Sigmoid colon (tissue), 7 donors: ENCODE measurements at places on chromosomes 5 and 9. TPM values are rescaled to one million over a fixed set of nuclear protein-coding genes. Genes with fewer than 3 reads are reported as not detected.

DNA sequence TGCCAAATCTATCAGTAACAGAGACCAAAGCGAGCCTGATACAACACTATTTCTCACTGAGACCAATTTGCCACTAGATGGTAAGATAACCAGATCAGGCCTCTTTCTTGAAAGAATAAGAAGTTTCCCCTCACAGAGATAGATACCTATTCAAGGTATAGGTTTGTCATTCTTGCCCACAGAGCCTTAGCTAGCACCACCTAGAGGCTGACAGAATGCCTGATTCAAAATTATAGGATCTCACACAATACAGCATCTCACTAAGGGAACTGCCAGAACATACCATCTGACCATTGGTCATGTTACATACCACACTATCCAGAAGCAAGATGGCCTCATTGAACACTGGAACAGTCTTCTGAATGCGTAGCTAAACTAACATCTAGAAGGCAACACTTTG, 166.6 kb upstream of the HCN1 start:
- H3K4me1 ChIP-seq, result no peaks in the 10 kb centered on the region
- H3K27ac ChIP-seq, result no peak overlapping the region

GRCh38 chr9:24817756-24818155, 272.1 kb upstream of the IZUMO3 start:
- H3K36me3 ChIP-seq, result no peaks in the 10 kb centered on the region
- no peak for DNase-seq
- H3K27me3 ChIP-seq, result no peaks in the 10 kb centered on the region
- no peaks in the 10 kb centered on the region for H3K4me1 ChIP-seq

The IRX2 gene
- total RNA-seq, result not detected

- no peaks in the 10 kb centered on the region for H3K4me1 ChIP-seq
- H3K4me3 ChIP-seq, result no peak overlapping the region
- H3K36me3 ChIP-seq, result no peaks in the 10 kb centered on the region
- H3K27me3 ChIP-seq, result no peaks in the 10 kb centered on the region
- DNase-seq, result no peak
Measured at GRCh38 chr5:73770172-73771025, 144.4 kb downstream of the ARHGEF28 start.

The TCF7 gene
- 0.55 TPM for total RNA-seq

DNA sequence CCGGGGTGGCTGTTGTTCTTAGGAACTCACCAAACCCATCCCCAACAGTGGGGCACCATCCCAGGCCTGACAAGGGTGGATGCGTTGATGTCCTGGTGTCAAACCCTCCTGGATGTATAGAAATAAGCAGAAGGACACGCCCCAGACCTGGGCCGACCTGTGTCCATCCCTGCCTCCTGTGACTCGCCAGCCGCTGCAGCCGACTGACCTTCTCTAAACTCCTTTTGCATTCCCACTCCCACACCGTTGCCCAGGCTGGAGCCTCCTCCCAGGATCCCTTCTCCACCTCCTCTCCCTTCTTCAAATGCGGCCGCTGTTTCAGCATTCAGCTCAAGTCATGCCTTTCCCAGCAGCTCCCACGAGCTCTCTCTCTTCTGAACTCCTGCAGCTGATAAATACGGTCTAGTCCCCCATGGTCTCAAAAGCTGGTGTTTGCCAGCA, 213.2 kb upstream of the IER5L start:
- H3K4me1 ChIP-seq, result no peaks in the 10 kb centered on the region
- no peak overlapping the region for H3K4me3 ChIP-seq
- peak; percentile 46 for DNase-seq
- no peaks in the 10 kb centered on the region for H3K36me3 ChIP-seq

The STK32A gene
- total RNA-seq, result 4.7 TPM

DNA sequence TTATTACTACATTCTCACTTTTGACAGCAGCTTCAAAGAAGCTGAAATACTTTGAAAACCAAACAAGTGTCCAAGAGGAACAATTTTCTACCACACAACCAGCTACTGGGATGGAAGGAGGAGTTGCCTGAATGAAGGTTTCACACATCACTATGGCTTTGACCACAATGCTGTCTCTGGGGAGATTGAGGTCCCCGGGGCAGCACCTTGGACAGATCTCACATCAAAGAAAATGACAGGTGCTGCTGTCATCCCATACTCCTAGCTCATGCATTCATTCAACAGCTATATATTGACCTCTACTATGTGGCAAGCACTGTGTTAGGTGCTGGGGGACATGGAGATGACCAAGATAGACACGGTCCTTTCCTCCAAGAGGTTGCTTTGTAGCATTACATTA, 233.2 kb upstream of the RASEF start:
- no peaks in the 10 kb centered on the region for H3K36me3 ChIP-seq
- H3K4me1 ChIP-seq, result no peaks in the 10 kb centered on the region
- no peak overlapping the region for H3K4me3 ChIP-seq
- DNase-seq, result no peak

The SCGB3A2 gene
- not detected for total RNA-seq

GRCh38 chr5:142446131-142446959, 121.5 kb upstream of the SPRY4 start:
- H3K4me3 ChIP-seq, result no peak overlapping the region
- H3K4me1 ChIP-seq, result no peaks in the 10 kb centered on the region
- H3K27me3 ChIP-seq, result no peaks in the 10 kb centered on the region
- no peak overlapping the region for H3K27ac ChIP-seq
- H3K36me3 ChIP-seq, result no peaks in the 10 kb centered on the region

GRCh38 chr9:3241290-3241689, 284.5 kb downstream of the RFX3 start:
- H3K27ac ChIP-seq, result no peak overlapping the region
- no peaks in the 10 kb centered on the region for H3K36me3 ChIP-seq
- DNase-seq, result no peak
- H3K4me1 ChIP-seq, result no peaks in the 10 kb centered on the region
- H3K27me3 ChIP-seq, result no peaks in the 10 kb centered on the region

- H3K36me3 ChIP-seq, result no peaks in the 10 kb centered on the region
Measured at GRCh38 chr9:75504721-75505120, 385.8 kb upstream of the PCSK5 start.

The CATSPER3 gene
- not detected for total RNA-seq

DNA sequence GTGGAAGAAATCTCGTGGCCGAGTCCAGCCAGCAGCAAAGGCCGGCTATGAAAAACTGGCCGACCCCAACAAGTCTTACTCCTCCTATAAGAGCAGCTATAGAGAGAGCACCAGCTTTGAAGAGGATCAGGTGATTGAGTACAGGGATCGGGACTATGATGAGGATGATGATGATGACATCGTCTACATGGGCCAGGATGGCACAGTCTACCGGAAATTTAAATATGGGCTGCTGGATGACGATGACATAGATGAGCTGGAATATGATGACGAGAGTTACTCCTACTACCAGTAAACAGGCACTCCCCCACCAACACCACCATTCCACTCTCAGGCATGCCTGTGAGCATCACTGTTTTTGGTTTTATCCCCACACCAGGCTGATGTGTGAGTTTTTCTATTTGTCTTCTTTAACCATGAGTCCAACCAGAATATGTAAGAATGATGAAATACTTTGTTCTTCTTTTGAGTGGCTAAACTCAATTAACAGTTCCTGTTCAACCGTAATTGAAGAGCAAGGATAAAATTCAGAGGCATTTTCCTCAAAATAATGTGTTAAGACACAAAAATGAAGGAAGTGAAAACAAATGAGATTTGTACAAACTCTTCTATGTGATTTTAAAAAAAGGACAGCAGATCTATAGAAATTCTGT, 35.5 kb downstream of the RFK start:
- H3K36me3 ChIP-seq, result no peaks in the 10 kb centered on the region
- no peaks in the 10 kb centered on the region for H3K27me3 ChIP-seq
- DNase-seq, result no peak
- H3K4me1 ChIP-seq, result no peaks in the 10 kb centered on the region
- no peak overlapping the region for H3K27ac ChIP-seq

The RNF14 gene
- 44.9 TPM for total RNA-seq

The FOXD4L6 gene
- not detected for total RNA-seq
